ENCODE measurements at places on chromosomes 11 and 22.
A peak's percentile ranks its signal among the peaks of the same experiment; 100 is the strongest.

DNA sequence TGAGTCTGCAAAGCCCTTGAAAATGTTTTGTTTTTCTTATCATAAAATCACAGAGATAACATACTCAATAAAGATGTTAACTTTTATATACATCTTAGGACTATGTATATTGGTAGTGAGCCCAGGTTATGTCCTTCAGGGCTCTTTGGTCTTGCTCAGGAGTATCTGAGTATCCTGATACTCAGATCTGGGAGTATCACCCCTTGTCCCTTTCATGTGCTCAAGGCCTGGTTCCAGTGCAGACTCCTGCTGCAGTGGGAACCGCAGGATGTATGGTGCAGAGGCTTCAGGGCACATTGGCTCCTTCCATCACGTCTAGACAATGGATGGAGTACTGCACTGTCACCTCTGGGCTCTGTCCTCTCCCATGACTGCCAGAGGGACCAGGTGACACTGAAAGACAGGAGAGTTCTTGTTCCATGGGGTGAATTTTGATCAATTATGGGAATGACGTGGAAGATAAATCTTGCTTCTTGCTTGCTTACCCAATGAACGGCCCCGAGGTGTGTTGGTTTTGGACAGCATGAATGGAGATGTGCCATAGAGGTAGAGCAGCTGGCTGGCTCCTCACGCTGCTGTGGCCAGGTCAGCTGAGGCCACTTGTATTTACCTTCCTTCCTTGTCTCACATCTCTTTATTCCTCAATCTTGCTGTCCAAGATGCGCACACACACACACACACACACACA is 215.5 kb downstream of the ARHGAP42 start:
- DNase-seq: no peak

GRCh38 chr22:32646476-32646875 is 155.0 kb upstream of the TIMP3 start:
- DNase-seq: no peak

- no peak for DNase-seq
Observed at GRCh38 chr11:45341372-45341771, 55.2 kb upstream of the SYT13 start.

DNA sequence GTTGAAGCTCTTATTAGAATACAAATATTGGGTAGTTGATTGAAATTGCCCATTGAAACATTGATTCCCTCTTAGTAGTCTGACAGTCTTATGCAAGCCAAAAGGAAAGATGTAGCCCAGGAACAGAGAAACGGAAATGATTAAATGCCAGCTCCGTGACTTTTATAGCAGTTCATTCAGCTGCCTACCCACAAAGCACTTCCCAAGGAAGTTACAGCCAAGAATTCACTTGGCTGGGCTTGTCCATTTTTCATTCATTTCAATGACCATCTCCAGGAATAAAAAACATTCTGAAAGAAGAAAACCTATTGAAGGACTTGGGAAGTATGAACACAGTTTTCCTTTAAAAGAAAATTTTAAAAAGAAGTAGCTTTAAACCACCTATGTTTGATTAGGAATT is 62.0 kb downstream of the NCAM1 start:
- DNase-seq: no peak

DNA sequence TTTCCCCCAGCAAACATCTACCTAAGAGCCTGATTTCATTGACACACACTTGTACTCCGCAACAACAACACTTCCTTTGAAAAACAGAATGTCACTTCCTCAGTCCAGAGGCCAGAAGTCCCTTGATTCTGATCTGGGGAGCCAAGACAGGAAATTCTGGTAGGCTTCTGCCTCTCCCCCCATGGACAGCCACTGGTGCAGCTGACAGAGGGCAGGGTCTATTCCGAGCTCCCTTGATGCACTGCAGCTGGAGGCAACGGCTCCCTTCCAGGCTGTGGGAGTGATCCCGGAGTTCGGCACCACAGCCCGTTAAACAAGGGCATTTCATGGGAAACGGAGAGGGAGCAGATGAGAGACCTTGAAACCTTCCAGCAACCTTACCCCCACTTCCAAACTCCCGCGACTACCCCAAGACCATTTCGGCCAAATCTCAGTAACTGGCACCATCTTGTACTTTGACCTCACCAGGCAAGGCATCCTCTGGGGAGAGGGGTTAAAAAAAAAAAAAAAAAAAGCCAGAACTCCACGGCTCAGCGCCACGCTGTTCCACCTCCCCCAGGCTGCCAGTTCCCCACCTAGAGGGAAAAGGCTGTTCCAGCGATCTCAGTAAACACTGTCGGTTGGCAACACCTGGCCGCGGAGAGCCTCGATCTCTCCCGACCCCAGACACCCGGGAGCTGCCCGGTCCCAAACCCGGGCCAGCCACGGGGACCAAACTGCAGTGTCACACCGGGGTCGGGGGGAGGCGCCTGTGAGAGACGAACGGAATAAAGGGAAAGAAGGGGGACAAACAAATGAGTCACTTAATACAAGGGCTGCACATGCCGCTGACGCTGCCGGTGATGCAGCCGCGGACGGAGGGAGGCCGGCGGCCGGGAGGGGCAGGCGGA is 1.1 kb downstream of the GAB2 start:
- peak; percentile 81 for DNase-seq

DNA sequence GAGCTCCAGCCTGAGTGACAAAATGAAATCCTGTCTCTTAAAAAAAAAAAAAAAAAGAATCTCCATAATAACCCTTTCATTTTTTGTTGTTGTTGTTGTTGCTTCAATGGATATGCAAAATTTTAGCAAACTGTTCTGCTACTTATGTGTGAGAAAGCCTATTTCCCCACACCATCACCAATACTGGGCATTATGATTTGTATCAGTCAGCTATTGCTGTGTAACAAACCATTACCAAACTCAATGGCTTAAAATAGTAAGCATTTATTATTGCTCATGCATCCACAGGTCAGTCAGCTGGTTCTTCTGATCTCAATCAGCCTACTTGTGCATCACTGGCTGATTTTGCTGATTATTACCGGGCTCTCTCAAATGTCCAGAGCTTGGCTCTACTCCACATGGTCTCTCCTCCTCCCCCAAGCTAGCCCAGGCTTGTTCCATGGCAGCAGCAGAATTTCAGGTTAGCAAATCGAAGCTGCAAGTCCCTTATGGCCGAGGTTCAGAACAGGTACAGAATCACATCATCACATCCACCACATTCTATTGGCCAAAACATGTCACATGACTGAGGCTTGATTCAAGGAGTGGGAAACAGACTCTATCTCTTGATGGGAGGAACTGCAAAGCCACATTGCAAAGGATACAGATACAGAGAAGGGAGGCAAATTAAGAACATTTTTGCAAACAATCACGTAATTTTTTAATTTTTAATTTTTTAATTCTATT is 135.1 kb downstream of the MN1 start:
- DNase-seq: no peak

- no peak for DNase-seq
Observed at GRCh38 chr11:125165111-125165842, 726 bp downstream of the PKNOX2 start.

GRCh38 chr22:30564045-30564760 is 10.3 kb downstream of the GAL3ST1 start:
- DNase-seq: no peak

GRCh38 chr11:8018484-8019313 is 31.6 kb downstream of the EIF3F start:
- peak; percentile 87 for DNase-seq

- no peak for DNase-seq
Observed at GRCh38 chr11:43845816-43846215, 34.8 kb upstream of the ALKBH3 start.

DNA sequence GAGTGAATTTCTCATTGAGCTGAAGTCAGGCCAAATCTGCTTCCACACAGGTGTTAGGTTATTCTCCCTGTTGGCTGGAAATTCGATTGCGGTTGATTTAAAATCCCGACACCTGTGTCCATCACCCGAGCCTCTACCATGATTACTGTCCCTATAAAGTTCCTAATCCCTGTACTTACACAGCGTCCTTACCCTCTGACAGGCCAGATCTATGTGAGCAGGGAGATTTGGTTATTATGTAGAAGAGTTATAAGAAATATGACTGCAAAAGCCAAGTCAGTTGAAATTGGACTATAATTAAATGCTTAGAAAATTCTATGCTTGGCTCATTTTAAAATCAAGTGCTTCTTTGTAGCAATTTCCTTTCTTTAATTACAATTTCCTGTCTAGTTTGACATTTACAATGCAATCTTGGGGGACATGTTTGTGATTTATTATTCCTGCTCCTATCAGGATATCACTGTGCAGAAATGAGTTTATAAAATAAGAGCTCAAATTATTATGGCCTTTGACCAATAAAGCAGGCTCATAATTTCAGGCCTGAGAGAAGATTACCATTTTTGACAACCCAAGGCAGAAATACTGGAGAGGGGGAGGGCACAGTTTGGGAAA is 32.5 kb upstream of the LMO1 start:
- DNase-seq: no peak

DNA sequence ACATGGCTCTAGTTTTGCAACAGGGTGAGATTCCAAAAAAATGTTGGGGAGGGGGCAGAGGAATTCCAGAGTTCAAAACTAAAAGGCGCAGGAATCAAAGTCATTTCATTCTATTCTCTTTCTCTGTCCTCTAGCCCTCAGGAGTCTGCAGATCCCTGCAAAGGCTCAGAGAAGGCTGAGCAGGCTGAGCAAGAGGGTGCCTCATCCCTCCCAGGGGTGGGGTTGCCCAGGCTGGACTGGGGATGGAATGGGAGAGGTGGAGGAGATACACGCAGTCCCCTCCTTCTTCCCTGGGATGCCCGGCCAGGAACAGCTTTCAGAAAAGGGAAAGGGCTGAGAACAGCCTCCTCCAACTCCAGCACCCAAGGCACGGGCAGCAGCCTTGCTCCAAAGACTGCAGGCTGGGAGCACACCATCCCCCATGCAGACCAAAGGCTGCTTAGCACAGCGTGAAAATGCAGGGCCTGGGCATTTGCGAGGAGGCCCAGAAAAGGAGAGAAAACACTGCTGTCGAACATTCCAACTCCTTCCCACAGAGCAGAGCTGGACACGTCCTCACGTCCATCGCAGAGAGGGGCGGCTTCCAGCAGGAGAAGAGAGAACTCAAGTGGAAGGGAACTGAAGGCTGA is 51.8 kb downstream of the MN1 start:
- DNase-seq: no peak

DNA sequence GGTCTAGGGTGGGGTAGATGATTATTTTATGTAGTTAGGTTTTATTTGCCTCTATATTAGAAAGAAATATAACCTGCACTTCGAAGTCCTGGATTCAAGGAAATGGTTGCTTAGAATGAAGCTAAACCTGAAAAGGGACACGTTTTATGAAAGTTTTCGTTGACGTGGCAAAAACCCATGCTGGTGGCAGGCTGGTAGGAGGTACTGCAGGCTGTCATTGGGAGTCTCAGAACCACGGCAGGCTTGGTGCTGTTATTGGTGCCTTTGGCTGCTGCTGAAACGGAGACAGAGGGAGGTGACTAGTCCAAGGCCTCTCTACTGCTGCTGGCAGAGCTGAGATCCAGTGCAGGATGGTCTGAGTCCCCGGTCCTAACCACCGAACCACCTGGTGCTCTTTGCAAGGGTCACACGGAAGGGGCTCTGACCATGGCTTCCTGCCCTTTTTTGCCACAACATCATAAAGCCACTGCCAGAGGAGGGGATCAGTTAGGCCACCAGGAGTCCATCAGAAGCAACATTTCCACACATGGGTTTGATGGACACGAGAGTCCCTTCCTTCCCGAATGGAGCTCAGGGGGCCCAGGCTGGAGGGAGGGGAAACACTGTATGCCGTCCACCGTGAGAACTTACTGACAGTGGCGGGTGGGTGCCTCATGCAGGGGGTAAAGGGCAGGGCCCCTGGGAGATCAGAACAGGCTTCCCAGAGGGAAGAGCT is 13.4 kb downstream of the CSF2RB start:
- DNase-seq: no peak

DNA sequence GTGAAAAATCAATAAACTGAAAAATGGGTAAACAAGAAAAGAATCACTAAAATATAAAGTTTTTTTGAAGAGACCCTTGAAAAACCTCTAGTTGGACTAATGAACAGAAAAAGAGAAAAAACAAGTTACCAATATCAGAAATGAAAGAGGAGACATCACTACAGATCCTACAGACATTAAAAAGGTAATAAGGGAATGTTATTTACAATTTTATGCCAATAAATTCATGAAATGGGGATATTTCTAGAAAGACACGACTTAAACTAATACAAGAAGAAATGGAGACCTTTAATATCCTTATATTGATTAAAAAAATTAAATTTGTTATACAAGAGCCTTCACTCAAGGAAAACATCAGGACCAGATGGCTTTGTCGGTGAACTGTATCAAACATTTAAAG is 109.4 kb downstream of the TBC1D22A start:
- DNase-seq: no peak

- no peak for DNase-seq
Observed at GRCh38 chr11:78432058-78432515, 14.5 kb upstream of the GAB2 start.

DNA sequence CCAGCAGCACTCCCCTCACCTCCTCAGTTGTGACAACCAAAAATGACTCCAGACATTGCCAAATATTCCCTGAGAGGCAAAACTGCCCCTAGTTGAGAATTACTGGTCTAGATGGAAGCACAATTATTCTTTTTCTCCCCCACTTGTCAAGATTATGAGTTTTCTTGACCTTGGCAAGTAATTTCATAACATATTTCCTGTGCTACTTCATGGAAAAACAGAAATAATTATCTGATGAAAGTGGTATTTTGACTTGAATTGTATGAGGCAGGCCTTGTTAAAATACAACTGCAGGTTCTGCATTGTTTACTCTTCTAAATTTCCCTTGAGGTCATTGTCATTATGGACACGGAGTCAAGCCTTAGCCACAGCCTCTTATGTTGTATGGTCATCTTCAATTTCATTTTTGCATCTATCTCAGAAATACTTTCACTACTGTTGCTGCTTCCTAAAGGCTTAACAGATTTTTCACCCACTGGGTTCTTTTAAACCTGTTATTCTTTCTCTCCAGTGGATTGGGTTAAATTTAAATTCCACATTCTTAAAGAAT is 32.2 kb upstream of the LDLRAD3 start:
- no peak for DNase-seq

GRCh38 chr22:41828516-41828915 is 4.4 kb upstream of the SREBF2 start:
- no peak for DNase-seq

DNA sequence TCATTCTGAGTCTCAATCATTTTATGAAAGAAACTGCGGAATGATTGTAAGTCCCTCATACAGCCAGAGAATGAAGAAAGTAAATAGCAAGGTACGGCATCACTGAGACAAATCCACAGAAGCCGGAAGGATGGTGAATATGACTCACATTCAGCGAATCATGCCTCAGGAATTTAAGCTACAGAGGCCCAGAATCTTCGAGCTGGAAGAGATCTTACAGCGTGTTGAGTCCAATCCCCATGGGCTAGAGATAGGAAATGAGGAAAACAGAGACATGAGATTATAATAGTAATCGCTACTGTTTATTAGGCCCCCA is 173.2 kb downstream of the KIF18A start:
- no peak for DNase-seq

GRCh38 chr22:31329453-31330215 is 16.5 kb downstream of the PATZ1 start:
- DNase-seq: no peak

- DNase-seq: no peak
Observed at GRCh38 chr22:36734171-36735058, 30.9 kb upstream of the CACNG2 start.

Measured in CD4-positive, alpha-beta T cell treated with Interleukin-10 for 1 hour (primary cell).